ENCODE measurements at places on chromosomes 7 and 10. TPM values are rescaled to one million over a fixed set of nuclear protein-coding genes. Genes with fewer than 3 reads are reported as not detected.

COBL gene
- 33.2 TPM for total RNA-seq

DLX6 gene
- not detected for total RNA-seq

ANXA8L1 gene
- not detected for total RNA-seq

DNAJC12 gene
- 18.7 TPM for total RNA-seq

CCDC136 gene
- total RNA-seq, result 0.22 TPM

PAPOLB gene
- total RNA-seq, result not detected

TAS2R4 gene
- total RNA-seq, result 0.38 TPM

- no peaks in the 10 kb centered on the region for H3K36me3 ChIP-seq
- DNase-seq, result no peak
- no peak overlapping the region for H3K4me3 ChIP-seq
- H3K27ac ChIP-seq, result no peak overlapping the region
These were observed 542.1 kb upstream of the IGFBP3 start for GRCh38 chr7:46463170-46463569.

GRCh38 chr10:11684717-11685645, 57.2 kb upstream of the ECHDC3 start:
- no peak overlapping the region for H3K27ac ChIP-seq
- H3K4me1 ChIP-seq, result peaks cover 6% of the 10 kb centered on the region

- H3K36me3 ChIP-seq, result no peaks in the 10 kb centered on the region
- no peaks in the 10 kb centered on the region for H3K27me3 ChIP-seq
- H3K27ac ChIP-seq, result no peak overlapping the region
- H3K4me1 ChIP-seq, result no peaks in the 10 kb centered on the region
- H3K4me3 ChIP-seq, result no peak overlapping the region
- no peak for DNase-seq
These were observed 9.6 kb downstream of the CCL26 start for GRCh38 chr7:75762350-75762917.

DNA sequence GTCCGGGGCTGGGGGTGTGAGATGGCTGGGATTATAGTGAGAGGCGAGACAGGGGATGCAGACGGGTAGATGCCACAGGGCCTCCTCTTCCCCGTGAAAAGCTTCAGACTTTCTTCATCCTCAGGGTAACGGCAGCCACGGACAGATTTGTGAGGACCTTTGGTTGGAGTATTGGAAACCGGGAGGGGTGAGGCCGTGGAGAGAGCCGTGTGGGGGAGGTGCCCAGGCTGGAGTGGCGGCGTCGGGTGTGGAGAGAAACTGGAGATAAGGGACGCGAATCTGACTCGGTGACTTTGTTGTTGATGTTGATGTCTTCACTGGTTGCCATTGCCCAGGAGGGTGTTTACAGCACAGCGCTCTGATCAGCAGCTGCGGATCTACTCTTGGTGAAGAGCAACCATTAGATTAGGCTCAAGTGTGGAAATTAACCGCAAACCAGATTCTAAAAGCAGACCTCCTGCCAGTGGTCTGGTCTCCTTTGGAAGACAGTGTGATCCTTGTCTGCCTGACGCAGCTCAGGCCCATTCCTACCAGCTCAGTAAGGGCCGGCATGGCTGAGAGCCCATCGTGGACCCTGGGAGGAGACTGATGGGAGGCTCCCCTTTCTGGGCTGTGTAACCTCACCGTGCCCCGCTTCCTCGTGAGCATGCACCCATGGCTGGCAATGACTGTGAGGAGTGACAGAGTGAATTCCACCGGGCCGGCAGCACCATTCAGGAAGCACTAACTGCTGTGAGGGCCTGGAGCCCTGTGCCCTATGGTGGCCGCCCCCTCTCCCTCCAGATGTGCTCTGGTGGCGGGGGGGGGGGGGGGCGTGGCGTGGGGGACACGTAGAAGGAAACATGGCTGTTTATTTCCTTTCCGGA, 90.3 kb downstream of the INPP5A start:
- H3K27me3 ChIP-seq, result no peaks in the 10 kb centered on the region
- no peak for DNase-seq
- peaks cover 3% of the 10 kb centered on the region for H3K4me1 ChIP-seq
- H3K4me3 ChIP-seq, result no peak overlapping the region

GRCh38 chr7:21044384-21044783, 257.7 kb upstream of the SP8 start:
- no peak overlapping the region for H3K27ac ChIP-seq
- H3K4me1 ChIP-seq, result no peaks in the 10 kb centered on the region
- H3K36me3 ChIP-seq, result no peaks in the 10 kb centered on the region
- DNase-seq, result no peak
- H3K4me3 ChIP-seq, result no peak overlapping the region

GRCh38 chr10:48390933-48391845, 84.7 kb downstream of the MAPK8 start:
- no peaks in the 10 kb centered on the region for H3K4me1 ChIP-seq
- H3K27ac ChIP-seq, result no peak overlapping the region
- no peaks in the 10 kb centered on the region for H3K36me3 ChIP-seq
- no peak for DNase-seq
- H3K4me3 ChIP-seq, result no peak overlapping the region
- no peaks in the 10 kb centered on the region for H3K27me3 ChIP-seq

GRCh38 chr10:26197248-26197647, 19.3 kb upstream of the GAD2 start:
- no peaks in the 10 kb centered on the region for H3K4me1 ChIP-seq
- DNase-seq, result no peak
- H3K27ac ChIP-seq, result no peak overlapping the region
- H3K27me3 ChIP-seq, result no peaks in the 10 kb centered on the region

GRCh38 chr10:52949899-52950298, 177.3 kb upstream of the MBL2 start:
- no peak for DNase-seq
- no peak overlapping the region for H3K27ac ChIP-seq
- H3K36me3 ChIP-seq, result no peaks in the 10 kb centered on the region

GRCh38 chr10:51300617-51301304, 226.5 kb downstream of the PRKG1 start:
- H3K4me1 ChIP-seq, result no peaks in the 10 kb centered on the region
- no peak overlapping the region for H3K27ac ChIP-seq
- no peaks in the 10 kb centered on the region for H3K36me3 ChIP-seq
- H3K4me3 ChIP-seq, result no peak overlapping the region
- no peak for DNase-seq
- no peaks in the 10 kb centered on the region for H3K27me3 ChIP-seq

DNA sequence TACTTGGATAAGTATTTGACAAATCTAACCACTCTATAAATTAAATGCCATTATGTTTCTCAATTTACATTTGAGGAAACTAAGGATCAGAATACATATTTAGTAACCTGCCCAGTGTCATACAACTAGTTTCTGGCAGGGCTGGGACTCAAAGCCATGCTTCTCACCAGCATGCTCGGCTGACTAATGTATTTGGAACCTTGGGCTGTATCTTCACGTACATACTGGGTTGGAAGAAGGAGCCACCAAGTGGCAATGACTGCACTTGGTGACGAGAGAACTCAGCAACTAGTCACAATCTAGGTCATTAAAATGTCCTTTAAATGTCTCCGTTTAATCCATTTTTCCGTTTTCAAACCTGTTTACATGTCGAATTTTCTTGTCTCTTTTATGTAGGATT, 42.9 kb downstream of the CHRM2 start:
- no peak for DNase-seq
- H3K4me3 ChIP-seq, result no peak overlapping the region
- H3K27me3 ChIP-seq, result no peaks in the 10 kb centered on the region
- no peak overlapping the region for H3K27ac ChIP-seq
- no peaks in the 10 kb centered on the region for H3K36me3 ChIP-seq

DNA sequence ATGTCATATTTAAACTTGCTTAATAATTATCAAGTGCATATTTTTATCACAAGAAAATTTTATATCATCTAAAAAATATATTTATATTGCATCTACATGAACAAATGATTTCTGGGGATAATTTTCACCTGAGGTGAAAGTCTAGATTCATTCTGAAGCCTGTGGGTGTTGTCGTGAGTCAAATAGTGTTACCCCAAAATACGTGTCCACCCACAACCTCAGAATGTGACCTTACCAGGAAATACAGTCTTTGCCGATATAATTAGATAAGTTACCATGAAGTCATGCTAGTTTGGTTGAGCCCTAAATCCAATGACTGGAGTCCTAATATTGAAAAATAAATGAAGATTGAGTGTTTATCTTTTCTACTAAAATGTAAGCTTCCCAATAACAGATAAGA, 203.0 kb upstream of the MDFIC start:
- H3K4me1 ChIP-seq, result no peaks in the 10 kb centered on the region
- DNase-seq, result no peak
- H3K4me3 ChIP-seq, result no peak overlapping the region
- H3K27me3 ChIP-seq, result no peaks in the 10 kb centered on the region
- no peaks in the 10 kb centered on the region for H3K36me3 ChIP-seq
- H3K27ac ChIP-seq, result no peak overlapping the region

DNA sequence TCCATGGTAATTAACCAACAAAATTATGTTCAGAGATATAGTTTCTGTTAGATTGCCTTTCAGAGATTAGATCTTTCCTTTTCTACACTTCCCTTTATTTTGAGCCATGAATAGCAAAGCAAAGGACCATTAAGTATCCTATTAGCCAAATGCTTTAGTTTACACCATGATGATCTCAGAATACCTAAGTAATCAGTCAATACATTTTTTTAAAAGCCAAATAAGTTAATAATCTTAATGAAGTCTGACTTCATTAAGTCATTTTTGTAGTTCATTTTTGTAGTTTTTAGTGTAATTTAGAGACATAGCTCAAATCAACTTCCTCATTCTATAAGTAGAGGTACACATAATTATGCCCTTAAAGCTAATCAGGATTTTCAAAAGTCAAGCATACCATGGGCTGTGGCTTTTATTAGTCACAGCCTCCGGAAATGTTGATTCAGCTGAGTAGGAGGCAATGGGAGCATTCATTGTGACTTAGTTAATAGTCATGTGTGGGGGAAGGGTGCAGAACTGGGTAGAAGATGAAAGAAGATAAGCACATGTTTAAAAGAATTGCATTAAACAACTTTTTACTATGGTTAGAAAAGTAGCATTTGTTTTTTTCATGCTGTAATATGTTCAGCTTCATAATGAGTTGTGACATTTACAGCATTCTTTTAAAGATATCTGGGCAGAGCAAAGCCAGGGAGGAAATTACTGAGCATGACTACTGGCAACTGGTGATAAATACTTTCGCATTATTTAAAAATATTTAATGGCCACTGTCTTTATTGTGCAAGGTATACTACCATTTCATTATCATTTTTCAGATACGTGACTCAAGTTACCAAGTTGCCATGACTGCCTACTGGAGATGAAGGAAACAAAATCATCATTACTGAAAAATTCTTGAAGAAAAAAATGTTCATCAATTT, 57.3 kb upstream of the CCDC71L start:
- H3K4me1 ChIP-seq, result no peaks in the 10 kb centered on the region
- H3K27ac ChIP-seq, result no peak overlapping the region
- no peak for DNase-seq
- H3K4me3 ChIP-seq, result no peak overlapping the region
- H3K27me3 ChIP-seq, result no peaks in the 10 kb centered on the region
- no peaks in the 10 kb centered on the region for H3K36me3 ChIP-seq

- DNase-seq, result no peak
- H3K4me3 ChIP-seq, result no peak overlapping the region
- no peaks in the 10 kb centered on the region for H3K27me3 ChIP-seq
- no peaks in the 10 kb centered on the region for H3K4me1 ChIP-seq
- no peaks in the 10 kb centered on the region for H3K36me3 ChIP-seq
- no peak overlapping the region for H3K27ac ChIP-seq
These were observed 90.9 kb downstream of the NEUROD6 start for GRCh38 chr7:31249671-31250070.

DNA sequence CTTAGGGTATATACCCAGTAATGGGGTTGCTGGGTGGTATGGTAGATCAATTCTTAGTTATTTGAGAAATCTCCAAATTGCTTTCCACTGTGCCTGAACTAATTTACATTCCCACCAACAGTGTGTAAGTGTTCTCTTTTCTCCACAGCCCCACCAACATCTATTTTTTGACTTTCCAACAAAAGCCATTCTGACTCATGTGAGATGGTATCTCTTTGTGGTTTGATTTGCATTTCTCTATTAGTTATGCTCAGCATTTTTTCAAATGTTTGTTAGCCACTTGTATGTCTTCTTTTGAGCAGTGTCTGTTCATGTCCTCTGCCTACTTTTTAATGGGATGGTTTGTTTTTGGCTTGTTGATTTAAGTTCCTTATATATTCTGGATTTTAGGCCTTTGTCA, 66.4 kb downstream of the MGAM2 start:
- no peaks in the 10 kb centered on the region for H3K4me1 ChIP-seq
- H3K27me3 ChIP-seq, result no peaks in the 10 kb centered on the region
- no peaks in the 10 kb centered on the region for H3K36me3 ChIP-seq
- H3K27ac ChIP-seq, result no peak overlapping the region
- DNase-seq, result no peak

DNA sequence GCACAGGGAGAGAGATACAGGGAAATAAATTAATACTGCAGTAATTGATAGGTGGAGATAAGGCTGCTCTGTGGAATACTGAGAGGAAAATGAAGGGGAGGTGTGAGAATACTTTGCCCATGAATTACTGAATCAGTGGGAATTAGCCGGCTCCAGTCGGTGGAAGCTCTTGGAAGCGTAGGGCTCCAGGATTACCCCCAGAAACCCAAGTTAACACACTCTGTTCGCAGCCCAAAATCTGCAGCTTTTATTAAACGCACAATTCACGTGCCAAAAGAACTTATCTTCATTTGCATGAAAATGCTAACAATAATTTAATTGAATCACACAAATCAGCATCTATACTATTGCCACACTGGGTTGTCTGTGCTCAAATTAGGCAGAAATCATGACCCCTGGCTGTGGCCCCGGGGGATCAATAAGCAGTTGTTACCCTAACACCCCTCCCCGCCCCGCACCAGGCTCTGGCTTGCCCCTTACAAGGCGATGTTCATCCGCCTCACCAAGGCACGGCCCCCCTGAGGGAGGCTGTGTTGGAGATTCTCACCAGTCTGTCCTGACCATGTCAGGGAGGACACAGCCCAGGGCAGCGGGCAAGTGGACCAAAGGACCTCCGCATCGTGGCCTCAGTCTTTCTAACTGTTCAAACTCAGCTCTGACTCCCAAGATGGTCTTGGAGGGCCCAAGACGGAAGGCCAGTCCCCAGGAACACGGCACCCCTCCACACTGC, 48.4 kb upstream of the MGMT start:
- H3K4me3 ChIP-seq, result no peak overlapping the region
- no peaks in the 10 kb centered on the region for H3K4me1 ChIP-seq
- no peaks in the 10 kb centered on the region for H3K36me3 ChIP-seq
- no peak overlapping the region for H3K27ac ChIP-seq
- H3K27me3 ChIP-seq, result no peaks in the 10 kb centered on the region
- no peak for DNase-seq

GRCh38 chr10:90983914-90984549, 63.1 kb upstream of the ANKRD1 start:
- no peak overlapping the region for H3K27ac ChIP-seq
- H3K36me3 ChIP-seq, result no peaks in the 10 kb centered on the region
- no peaks in the 10 kb centered on the region for H3K27me3 ChIP-seq
- no peaks in the 10 kb centered on the region for H3K4me1 ChIP-seq
- no peak for DNase-seq

DNA sequence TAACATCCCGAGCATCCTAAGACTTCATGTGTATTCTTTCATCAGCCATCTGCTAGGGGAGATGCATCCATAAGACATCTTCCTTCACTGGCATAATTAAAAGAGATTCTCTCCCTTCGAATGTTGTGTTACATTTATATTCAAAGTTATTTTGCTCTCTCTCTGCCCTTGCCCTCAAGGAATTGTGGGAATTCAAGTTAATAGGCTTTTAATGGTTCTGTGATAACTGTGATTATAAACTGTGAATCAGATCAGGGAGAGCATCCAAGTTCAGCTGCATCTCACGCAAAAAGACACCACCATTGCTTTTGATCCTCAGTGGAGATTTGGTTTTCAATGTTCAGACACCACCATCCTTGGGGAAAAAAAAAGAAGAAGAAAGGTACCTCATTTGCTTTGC, 9.2 kb upstream of the TEX36 start:
- H3K36me3 ChIP-seq, result no peaks in the 10 kb centered on the region
- no peak for DNase-seq
- H3K27ac ChIP-seq, result no peak overlapping the region
- H3K4me3 ChIP-seq, result no peak overlapping the region
